ENCODE measurements at places on chromosomes 7 and 10.

DNA sequence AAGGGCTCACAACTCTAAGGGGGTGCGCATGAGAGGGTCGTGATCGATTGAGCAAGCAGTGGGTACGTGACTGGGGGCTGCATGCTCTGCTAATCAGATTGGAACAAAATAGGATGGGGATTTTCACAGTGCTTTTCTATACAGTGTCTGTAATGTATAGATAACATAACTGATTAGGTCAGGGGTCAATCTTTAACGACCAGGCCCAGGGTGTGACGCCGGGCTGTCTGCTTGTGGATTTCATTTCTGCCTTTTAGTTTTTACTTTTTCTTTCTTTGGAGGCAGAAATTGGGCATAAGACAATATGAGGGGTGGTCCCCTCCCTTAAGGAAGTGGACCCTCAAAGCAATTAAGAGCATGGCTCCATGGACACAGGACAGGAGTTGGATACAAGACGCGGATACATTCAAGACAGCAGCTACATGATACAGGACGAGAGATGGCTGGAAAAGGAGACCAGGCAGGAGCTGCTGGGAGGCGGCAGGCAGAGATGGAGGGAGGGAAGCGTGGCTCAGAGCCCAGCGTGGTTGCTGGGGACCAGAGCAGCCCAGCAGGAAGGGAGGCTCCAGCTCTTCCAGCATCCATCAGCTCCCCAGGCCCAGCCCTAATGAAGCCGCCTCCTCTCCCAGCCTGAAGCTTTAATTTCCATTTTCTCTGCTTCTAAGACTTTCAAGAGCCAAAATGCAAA is 31.6 kb downstream of the GSDME start:
- H3K36me3 ChIP-seq, result no peaks in the 10 kb centered on the region
- peak; percentile 66 for DNase-seq
- no peak overlapping the region for H3K27ac ChIP-seq
- H3K27me3 ChIP-seq, result no peaks in the 10 kb centered on the region

DNA sequence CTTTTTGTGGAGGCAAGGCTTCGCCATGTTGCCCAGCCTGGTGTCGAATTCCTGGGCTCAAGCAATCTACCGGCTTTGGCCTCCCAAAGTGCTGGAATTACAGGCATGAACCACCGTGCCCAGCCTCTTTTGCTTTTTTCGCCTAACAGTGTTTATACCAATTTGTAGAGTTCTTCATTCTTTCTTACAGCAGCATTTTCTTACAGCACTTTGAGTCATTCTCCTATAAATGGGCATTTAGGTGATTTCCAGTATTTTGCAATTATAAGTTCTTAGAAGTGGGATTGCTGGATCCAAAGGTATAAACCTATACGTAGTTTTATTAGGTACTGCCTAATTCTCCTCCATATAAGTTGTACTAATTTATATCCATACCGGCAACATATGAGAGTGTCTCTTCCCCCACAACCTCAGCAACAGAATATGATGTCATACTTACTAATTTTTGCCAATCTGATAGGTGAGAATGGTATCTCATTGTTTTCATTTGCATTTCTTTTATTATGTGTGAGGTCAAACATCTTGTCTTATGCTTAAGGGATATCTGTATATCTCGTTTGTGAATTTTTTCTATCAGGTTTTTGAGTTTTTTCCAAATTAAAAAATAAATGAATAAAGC is 39.1 kb downstream of the SUFU start:
- no peaks in the 10 kb centered on the region for H3K27me3 ChIP-seq
- H3K4me1 ChIP-seq, result peaks cover 7% of the 10 kb centered on the region
- H3K4me3 ChIP-seq, result no peak overlapping the region
- no peak overlapping the region for H3K27ac ChIP-seq

GRCh38 chr7:148979827-148980226 is 48.5 kb downstream of the PDIA4 start:
- peaks cover 15% of the 10 kb centered on the region for H3K4me1 ChIP-seq
- no peak overlapping the region for H3K4me3 ChIP-seq
- no peak overlapping the region for H3K27ac ChIP-seq
- no peak for DNase-seq

- no peaks in the 10 kb centered on the region for H3K36me3 ChIP-seq
- H3K4me1 ChIP-seq, result peaks cover 54% of the 10 kb centered on the region
- H3K27ac ChIP-seq, result peak overlapping the region; percentile 84
- no peak for DNase-seq
- H3K4me3 ChIP-seq, result no peak overlapping the region
Observed at GRCh38 chr10:76115471-76116155, 684.2 kb downstream of the LRMDA start.

GRCh38 chr10:127976701-127977356 is 69.9 kb downstream of the PTPRE start:
- H3K4me1 ChIP-seq, result peaks cover 16% of the 10 kb centered on the region
- no peak overlapping the region for H3K27ac ChIP-seq
- no peak overlapping the region for H3K4me3 ChIP-seq
- H3K36me3 ChIP-seq, result peaks cover 1% of the 10 kb centered on the region

- no peaks in the 10 kb centered on the region for H3K36me3 ChIP-seq
- H3K4me3 ChIP-seq, result no peak overlapping the region
- peaks cover 2% of the 10 kb centered on the region for H3K4me1 ChIP-seq
- peak; percentile 62 for DNase-seq
Observed at GRCh38 chr10:110175406-110175805, 32.0 kb upstream of the MXI1 start.

- H3K4me1 ChIP-seq, result peaks cover 1% of the 10 kb centered on the region
- H3K27ac ChIP-seq, result no peak overlapping the region
- H3K36me3 ChIP-seq, result no peaks in the 10 kb centered on the region
Observed at GRCh38 chr7:76259124-76260093, 43.1 kb upstream of the HSPB1 start.

DNA sequence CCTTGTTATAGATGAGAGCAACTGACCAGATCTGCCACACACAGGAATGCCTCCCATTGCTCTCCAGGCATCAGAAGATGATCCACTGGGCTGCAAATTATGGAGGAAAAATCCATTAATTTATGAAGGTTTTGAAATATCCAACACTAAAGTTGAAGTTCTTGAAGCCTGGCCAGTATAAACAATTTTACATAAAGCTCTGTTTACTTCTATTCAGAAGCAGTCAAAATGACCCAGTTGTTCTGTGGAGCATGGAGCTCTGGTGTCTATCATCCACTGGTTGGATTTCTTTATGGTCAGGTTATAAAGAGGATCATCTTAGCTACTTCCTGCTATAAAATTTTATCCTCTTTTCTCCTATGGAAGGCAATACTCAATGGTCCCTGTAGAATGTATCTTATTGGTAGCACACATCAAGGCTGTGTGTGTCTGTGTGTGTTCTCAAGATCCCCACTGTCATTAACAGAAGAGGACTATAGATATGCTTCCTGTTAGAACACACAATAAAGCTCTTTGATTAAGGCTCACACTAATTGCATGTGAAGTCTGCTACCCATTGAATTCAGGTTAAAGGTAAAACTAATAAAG is 747.4 kb downstream of the SUGCT start:
- H3K27ac ChIP-seq, result no peak overlapping the region
- peaks cover 59% of the 10 kb centered on the region for H3K4me1 ChIP-seq
- no peak for DNase-seq

DNA sequence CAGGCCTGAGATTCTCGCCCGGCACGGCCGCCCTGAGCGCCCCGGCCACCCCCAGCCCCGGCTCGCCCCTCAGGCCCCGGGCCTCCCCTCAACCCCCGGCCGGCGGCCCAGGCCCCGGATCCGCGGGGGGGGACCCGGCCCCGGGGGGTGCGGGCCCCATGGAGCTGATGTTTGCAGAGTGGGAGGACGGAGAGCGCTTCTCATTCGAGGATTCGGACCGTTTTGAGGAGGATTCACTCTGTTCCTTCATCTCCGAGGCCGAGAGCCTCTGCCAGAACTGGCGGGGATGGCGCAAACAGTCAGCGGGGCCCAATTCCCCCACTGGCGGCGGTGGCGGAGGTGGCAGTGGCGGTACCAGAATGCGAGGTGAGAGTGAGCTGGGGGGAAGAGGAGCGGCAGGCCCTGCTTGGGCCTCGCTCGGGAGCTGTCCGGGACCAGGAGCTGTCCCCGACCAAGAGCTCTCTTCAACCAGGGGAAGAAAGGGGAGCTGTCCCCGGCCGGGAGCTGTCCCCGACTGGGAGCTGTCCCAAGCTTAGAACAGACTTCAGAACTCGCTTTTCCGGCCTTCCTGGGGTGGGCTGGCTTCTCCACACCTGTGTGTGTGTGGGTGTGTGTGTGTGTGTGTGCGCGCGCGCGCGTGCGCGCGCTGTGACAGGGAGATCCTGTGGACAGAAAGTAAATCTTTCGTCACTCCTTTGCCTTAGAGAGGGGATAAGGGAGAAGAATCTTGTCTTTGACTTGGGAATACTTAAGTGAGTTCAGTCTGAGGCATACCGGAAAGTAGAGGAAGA is 510 bp downstream of the ZSWIM8 start:
- peaks cover 45% of the 10 kb centered on the region for H3K4me1 ChIP-seq
- peaks cover 17% of the 10 kb centered on the region for H3K36me3 ChIP-seq
- peak overlapping the region; percentile 96 for H3K4me3 ChIP-seq
- no peaks in the 10 kb centered on the region for H3K27me3 ChIP-seq

DNA sequence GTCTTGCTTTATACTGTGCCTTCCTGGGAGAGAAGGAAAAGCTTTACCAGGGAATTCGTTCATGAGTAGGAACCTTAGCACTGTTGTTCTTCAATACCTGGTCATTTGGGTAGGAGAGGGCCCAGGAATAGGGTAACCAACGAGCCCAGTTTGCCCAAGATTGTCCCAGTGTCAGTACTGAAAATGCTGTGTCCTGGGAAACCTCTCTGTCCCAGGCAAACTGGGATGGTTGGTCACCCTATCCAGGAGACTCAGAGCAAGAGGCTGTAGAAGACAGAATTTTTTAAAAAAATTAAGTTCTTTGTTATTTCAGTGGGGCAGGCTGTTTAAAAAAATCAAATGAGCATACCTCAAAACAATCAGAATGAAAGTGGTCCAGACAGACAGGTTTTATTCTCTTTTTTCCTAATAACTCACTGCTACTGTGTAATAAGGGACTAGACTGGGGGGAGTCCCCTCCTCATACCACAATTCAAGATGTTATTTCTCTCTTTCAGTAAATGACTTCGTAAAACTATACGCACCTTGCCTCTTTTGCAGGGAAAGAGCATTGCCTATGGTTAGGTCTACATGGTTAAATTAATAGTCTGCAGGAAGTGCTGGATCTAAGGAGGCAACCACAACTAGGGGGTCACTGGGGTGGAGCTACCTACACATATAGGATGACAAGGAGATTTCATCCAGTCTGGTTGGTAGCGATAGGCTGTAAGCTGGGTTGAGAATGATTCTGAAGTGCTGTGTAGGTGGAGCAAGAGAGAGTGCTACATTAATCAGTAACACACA is 41.1 kb upstream of the FAM133B start:
- peak overlapping the region; percentile 45 for H3K27ac ChIP-seq
- H3K36me3 ChIP-seq, result peaks cover 14% of the 10 kb centered on the region
- peaks cover 45% of the 10 kb centered on the region for H3K4me1 ChIP-seq
- no peak for DNase-seq
- no peaks in the 10 kb centered on the region for H3K27me3 ChIP-seq
- no peak overlapping the region for H3K4me3 ChIP-seq

DNA sequence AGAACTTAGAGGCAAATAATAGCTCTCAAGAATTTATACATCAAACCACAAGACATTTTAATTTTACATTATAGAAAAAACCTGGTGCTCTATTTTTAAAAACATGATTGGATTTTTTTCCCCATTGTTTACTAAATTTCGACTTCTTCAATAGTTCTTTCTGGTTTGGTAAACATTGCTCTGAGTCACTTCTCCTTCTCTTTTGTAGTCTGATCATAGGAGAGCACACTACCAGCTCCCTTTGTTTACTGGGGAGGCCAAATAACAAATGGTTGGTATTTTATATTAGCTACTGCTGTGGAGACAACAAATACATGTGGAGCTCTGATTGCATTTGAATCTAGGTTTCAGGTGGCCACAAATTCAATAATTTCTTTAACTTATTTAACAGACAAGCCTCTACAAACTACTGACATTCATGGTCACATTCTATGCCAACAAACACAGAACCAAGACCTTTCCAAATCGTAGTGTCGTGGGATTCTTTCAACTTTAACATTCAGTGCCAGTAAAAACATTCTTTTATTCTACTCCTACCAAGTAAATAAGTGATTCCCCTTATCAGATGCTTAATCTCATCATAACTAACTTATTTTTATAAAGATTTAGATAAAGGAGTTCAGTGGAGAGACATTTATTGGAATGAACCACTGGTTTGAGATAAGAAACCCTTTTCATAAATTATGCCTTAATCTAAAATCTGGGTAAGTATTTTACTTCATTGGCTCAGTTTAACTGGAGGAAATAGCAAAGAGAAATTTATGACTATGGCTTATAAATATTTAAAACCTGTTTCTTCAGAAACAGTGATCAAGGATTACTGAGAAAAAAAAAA is 17.7 kb upstream of the FXYD4 start:
- H3K27me3 ChIP-seq, result peaks cover 8% of the 10 kb centered on the region
- H3K4me1 ChIP-seq, result peaks cover 11% of the 10 kb centered on the region
- H3K36me3 ChIP-seq, result no peaks in the 10 kb centered on the region
- no peak for DNase-seq
- no peak overlapping the region for H3K27ac ChIP-seq

DNA sequence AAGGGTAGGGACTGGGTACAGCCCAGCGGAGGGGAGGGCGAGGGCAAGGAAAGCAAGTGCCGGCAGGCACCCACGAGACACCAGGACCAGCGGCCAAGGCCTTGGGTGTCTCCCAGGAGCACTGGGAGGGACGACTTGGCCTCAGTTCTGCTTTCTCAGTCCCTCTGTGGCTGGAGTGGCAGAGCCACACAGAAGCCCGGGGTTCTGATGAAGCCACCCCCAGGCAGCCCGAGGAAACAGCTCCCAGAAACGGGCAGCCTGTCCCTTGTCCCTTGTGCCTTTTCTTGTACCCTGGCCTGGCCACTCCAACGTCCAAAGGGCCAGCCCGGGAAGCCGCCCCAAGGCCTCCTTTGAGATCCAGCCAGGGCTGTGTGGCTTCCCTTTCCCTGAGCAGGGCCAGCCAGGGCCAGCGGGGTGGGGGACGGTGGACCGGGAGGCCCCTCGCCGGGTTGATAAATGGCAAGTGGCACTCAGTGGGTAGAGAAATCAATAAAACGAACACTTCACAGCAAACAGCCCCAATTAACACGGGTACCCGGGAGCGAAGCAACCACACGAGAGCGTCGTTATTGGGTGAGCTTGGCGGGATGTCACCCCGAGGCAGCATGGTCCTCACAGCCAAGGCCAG is 69.8 kb upstream of the GNA12 start:
- H3K27me3 ChIP-seq, result peaks cover 17% of the 10 kb centered on the region
- DNase-seq, result no peak
- no peak overlapping the region for H3K4me3 ChIP-seq
- H3K27ac ChIP-seq, result no peak overlapping the region
